ENCODE measurements at places on chromosomes 7 and 10.

GRCh38 chr10:124568339-124568738 is 106.7 kb downstream of the LHPP start:
- no peak for DNase-seq

GRCh38 chr10:6567884-6568283 is 12.2 kb downstream of the PRKCQ start:
- DNase-seq, result no peak

GRCh38 chr10:88092973-88093372 is 229.5 kb downstream of the PTEN start:
- DNase-seq, result no peak

DNA sequence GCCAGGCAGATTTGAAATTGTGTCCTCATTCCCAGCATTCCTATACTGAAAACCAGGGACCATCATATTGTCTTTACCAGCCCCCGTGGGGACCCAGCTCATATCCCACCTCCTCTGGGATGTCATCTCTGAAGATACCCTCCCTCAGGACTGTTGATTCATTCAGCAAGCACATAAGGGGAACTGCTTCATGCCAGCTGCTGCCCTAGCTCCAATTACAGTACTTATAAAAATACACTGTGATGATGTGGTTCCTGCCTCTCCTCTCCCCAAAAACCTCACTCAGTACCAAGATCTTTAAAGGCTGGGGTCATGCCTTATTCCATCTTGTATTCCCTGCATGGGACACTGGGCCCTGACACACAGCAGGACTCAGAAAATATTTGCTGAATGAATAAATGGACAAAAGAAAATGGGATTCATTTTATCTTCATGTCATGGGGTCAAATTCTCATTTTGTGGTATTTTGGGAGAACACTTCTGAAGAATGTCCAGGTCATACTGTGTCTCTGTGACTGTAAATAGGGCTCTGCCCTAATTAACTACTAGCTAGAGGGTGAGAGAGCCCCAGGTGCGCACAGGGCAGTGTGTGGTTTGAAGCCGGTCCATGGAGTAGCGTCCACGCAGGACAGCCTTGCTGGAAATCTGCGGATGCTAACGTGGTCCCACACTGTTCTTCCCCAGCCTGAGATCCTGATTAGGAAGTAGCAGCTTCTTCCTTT is 29.0 kb upstream of the DAGLB start:
- DNase-seq, result no peak

DNA sequence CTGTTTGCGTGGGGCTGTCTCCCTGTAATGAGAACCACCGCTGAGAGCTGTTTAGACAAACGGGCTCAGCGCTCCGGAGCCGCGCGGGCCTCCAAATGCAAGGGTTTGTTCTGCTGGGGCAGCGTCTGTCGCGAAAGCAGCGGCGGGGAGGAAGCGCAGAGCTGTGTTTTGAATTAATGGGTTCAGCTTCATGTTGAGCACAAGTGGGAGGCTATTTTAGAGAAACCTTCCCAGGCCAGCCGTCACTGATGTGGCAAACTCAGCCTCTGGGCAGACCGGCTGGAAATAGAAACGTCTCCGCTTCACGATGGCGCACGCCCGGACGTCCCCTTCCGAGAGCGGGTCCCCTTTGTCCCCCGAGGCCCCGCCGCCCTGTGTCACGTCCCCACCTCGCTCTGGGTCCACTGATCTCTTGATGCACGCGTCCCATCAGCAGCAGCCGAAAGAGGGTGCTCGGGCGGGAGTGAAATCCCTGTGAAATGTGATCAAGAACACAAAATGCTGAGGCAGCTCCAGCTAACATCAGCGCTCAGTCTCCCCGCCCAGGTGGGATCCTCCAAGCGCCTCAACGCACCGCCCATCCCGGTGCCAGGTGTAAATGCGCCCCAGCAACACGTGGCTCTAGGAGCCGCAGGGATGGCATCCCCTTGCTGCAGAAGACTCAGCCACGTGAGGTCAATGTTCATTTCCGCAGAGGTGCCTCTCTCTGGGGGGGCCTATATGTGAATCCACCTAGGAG is 44.9 kb downstream of the BAMBI start:
- DNase-seq, result no peak

DNA sequence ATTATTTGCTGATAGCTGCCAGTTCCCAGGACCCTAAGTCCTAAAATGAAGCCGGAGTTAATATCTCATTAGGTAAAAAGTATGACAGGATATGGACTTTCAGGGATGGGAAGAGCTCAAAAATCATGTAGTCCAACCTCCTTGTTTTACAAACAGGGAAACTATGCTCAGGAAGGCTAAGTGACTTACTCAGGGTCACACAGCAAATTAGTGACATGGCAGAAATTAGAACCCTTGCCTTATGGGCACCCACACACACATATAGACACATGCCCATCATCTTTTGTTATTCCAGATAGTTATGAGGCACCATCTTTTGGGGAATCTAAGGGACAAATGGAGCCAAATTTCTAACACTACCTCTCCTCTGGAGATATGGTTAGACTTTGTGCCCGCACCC is 91.2 kb upstream of the ARID5B start:
- no peak for DNase-seq

GRCh38 chr7:130144312-130145171 is 60.7 kb downstream of the TMEM209 start:
- DNase-seq, result no peak

DNA sequence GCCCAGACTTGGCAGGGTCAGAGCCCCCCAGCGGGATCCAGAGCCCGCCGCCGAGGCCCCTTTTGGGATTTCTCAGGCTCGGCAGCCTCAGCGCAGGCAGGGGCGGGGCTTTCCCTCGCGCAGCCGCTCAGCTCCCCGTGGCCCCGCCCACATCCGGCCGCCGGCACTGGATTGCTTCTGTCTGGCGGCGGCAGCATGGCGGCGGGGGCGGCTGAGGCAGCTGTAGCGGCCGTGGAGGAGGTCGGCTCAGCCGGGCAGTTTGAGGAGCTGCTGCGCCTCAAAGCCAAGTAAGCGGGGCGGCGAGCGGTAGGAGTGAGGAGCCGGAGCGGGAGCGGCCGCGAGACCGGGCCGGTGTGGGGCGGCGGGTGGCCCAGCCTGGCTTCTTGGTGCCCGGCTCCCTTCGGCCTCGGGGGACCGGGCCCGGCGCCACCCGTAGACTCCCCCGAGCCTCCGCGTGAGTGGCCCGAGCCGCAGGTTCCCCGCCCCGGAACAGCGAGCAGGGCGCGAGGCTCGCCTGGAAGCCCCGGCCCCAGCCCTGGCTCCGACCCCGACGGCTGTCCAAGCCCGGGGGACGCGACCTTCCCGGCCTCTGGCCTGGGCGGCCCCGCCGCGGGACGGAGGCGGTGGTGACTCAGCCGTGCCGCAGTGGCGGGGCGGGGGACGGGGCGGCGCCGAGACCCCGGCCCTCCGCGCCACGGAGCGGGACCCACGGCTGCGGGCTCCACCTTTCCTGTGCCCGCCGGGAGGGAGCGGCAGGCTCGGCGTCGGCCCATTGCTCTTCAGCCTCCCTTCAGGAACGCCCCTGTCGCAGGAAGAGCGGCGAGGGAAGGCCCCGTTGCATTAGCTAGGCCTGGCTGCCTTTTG is at the start of gene GLRX3:
Gene GLRX3 (plus strand): TSS at position 166 of the 864 bp plus-strand sequence. CDS start 30 bp downstream, at position 196.
- DNase-seq, result no peak

GRCh38 chr10:126969310-126969709 is 64.1 kb downstream of the DOCK1 start:
- no peak for DNase-seq

GRCh38 chr10:28679581-28680357 is 2.4 kb downstream of the BAMBI start:
- DNase-seq, result no peak

GRCh38 chr7:39219869-39220268 is 242.2 kb downstream of the POU6F2 start:
- DNase-seq, result no peak

- no peak for DNase-seq
Observed at GRCh38 chr7:47837826-47838225, 110.4 kb downstream of the PKD1L1 start.

DNA sequence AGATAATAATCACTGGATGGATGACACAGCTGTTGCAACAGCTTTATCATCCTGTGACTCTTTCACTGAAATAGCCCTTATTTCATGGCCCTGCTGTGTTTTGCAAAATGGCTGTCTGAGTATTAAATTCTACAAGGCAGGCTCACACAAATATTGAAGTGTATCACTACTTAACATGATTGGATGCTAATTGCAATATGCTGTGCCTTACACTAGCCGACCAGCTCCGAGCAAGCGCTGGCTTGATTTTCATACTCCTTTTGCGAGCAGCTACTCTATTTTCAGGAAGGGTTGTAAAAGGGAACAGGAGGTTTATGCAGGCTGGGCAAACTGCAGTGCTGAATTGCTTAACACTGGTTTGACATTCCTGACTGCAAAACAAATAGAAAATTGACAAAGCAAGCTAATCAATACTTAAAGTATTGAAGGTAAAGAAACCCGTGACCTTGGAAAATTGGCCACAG is 121.6 kb downstream of the CACNB2 start:
- no peak for DNase-seq

- DNase-seq, result no peak
Observed at GRCh38 chr7:121620953-121621606, 225.0 kb upstream of the FAM3C start.

DNA sequence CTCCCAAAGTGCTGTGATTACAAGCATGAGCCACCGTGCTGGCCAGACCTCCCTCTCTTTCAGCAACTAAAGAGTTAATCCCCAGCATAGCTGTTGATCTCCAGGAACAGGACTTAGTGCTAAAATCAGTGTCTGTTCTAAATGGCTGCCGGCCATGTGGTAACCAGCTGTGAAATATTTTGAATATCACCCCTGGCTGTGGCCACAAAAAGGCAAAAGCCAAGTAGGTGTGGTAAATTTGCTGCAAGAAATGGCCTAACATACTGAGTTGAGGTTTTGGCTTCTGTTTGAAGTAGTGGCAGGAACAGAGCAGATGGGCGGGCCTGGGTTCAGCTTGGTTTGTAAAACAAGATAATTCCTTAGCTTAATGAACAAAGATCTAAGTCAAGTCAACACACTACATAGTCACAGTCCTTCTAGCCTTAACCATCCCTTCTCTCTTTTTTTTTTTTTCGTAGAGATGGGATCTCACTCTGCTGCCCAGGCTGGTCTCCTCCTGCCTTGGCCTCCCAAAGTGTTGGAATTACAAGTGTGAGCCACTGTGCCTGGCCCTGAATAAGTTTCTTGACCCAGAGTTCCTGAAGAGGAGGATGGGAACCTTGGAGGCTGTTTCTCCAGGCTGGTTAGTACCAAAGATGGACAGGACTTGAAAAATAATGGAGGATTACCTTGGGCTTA is 22.7 kb upstream of the AGFG2 start:
- peak; percentile 94 for DNase-seq

DNA sequence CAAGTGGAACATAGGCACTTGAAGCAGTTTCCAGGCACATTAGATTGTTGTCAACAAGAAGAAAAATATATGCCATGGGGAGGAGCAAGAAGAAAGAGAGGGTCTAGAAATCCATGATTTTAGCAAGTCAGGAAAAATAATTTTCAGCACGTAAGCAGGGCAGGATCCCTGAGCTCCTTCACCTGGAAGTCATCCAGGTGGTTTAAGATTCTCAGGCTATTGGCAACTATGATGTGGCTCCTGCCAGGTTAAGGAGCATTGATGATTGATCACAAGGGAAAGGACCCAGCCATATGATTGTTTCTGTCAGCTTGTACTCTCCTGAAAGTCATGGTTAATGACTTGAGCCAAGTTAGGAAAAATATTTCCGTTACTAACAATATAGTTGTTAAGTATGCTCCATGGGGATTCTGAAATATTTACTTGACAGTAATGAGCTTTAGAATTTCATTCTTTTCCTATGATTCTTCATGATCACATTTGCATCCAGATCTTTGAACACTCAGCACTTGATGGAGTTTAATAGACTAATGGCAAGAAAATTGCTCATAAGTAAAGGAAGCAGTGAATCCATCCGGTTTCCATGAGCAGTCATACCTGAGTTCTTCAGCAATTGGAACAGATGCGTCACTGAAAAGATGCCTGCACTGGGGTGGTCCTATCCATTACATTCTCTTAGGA is 209.1 kb downstream of the BICC1 start:
- no peak for DNase-seq

GRCh38 chr7:22238354-22239311 is 118.3 kb downstream of the RAPGEF5 start:
- no peak for DNase-seq

DNA sequence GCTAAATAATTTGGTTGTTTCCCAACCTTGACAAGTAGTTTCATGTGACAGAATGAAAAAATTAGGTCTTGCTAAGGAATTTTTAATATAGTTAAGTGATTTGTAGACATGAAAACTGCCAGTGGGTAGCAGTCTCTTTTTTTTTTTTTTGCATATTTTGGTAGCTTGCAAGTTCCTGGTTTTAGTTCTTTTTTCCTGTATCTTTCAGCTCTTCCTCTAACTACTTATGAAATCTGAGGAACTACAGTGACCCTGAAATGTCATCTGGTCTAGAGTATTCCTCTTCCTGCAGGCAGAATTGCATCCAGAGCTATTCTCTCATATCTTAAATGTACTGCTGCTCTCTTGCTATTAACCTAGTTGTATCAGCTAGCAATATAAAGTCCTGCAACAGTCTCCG is 160.4 kb downstream of the HDAC9 start:
- no peak for DNase-seq

GRCh38 chr10:77244746-77245145 is 392.9 kb downstream of the KCNMA1 start:
- DNase-seq, result no peak

DNA sequence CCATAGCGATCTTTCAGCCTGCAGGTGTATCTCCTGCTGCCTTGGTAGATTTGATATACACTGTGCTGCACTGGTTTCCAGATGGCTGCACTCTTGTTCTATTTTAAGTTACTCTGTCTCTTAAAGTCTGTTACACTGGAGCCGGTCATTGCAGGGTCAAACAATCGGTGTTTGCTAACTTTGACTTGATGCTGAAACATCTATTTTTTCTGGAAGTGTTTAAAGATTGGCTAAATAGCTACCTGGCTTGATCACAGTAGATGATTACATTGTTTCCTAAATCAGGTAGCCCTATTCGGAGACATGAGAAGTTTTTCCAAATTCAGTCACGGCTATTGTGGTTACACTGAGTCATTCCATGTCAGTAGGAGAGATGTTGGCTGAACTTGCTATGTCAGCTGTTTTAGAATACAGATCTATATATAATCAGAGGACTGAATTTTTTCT is 574.8 kb downstream of the ETV1 start:
- no peak for DNase-seq

- DNase-seq, result no peak
Observed at GRCh38 chr10:75000748-75001321, 110.6 kb upstream of the SAMD8 start.

Data from HFF-Myc (cell line).